GM12865 (cell line): ENCODE measurements at places on chromosomes 12 and 14.

DNA sequence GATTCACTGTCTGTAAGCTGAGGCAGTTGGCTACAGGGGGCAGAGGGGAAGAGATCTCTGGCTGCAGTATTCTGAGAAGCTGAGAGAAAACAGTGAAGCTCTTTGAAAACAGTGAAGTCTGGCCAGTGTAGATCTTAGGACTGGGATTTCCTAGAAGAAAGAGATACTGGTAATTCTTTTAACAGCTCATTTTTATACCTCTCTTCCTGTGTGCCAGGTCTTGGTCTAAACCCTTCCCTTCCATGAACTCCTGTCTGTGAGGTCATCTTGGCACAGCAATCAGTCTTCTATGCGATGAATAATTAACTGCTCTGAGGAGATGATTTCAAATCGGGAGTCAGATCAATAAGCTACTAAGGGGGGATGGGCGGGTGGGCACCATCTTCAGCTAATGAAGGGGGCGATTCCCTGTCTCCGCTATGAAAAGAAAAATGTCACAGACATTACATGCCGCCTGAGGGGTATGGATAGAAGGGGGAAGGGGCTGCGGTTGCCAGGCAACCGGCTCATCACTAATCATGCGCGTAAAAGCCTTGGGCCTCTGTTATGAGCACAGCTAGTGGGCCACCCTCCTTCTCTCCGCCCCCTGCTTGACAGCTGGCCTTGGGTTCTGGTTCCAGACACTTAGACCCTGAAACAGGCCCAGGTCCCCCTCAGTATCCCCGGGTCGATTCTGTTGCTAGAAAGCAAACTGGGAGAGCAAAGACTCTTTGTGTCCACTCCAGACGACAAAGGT, 75.3 kb upstream of the CEP83 start:
- no peak for DNase-seq

- DNase-seq = no peak
These were observed 75.3 kb upstream of the TMPO start for GRCh38 chr12:98439981-98440581.

- peak; percentile 39 for DNase-seq
These were observed 5.0 kb upstream of the NEDD1 start for GRCh38 chr12:96902076-96902475.

- no peak for DNase-seq
These were observed 63.9 kb upstream of the VASH1 start for GRCh38 chr14:76697246-76697905.

- DNase-seq = no peak
These were observed 2.0 kb upstream of the SHMT2 start for GRCh38 chr12:57227315-57228115.
